ENCODE measurements at places on chromosomes 1 and 21.

- DNase-seq, result no peak
Observed at GRCh38 chr21:29193072-29193471, 62.6 kb downstream of the MAP3K7CL start.

DNA sequence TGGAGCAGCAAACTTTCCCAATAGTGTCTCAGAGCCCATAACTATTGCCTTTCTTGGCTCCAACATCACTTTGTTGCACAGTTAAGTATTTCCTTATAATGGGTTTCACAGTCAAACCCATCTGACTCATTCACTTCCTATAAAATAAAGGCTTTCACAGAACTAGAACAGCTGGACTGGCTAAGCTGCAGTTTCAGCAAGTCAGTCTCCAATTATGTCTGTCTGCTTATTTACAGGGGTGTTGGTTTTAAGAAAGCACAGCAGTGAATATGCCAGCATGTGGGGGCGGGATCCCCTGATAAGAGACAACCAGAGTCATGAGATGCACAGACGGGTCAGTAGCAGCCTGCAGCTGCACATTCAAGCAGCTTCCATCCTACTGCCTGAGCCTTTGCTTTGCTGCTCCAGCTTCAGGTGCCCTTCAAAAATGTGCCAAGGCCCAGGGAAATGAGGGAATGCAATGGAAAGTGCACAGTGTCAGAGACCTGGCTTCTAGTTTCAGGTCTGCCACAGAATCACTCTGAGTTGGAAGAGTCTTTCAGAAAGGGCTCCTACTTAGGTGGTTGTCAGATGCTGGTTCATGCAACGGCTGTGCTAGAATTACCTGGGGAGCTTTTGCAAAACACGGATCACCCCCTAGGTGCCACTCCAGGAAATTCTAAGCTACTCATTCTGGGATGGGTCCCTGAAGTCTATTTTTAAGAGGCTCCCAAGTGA is 24.8 kb downstream of the RNF19B start:
- no peak for DNase-seq

DNA sequence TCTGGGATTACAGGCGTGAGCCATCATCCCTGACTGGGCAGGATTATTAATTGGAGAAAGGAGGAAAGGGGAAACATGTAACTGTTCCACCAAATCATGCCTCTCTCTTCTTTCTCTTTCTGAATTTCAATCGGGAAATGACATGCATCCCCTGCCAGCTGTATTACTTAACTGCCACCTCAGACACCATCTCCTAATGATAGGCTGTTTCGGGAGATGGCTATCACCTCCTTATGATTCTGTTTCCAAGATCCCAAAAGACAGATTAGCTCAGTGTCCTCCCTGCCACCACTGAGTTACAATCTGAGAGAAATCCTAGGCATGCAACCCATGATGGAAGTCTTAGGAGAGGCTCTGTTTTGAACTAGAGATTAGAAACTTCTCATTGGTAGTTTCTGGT is 67.5 kb downstream of the MIS18A start:
- DNase-seq, result no peak

- no peak for DNase-seq
Observed at GRCh38 chr1:40273547-40274166, 15.6 kb downstream of the ZMPSTE24 start.

DNA sequence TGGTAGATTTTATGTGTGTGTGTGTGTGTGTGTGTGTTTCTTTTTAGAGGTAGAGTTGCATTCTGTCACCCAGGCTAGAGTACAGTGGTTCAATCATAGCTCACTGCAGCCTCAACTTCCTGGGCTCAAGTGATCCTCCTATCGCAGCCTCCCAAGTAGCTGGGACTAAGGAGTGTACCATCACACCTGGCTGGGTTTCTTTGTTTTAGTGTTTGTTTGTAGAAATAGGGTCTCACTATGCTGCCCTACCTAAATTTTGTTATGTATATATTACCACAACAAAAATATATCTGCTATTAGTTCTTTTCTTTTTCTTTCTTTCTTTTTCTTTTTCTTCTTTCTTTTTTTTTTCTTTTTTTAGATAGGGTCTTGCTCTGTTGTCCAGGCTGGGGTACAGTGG is 43.1 kb upstream of the CXADR start:
- DNase-seq, result no peak

GRCh38 chr1:212288615-212289014 is 3.4 kb downstream of the PPP2R5A start:
- no peak for DNase-seq

DNA sequence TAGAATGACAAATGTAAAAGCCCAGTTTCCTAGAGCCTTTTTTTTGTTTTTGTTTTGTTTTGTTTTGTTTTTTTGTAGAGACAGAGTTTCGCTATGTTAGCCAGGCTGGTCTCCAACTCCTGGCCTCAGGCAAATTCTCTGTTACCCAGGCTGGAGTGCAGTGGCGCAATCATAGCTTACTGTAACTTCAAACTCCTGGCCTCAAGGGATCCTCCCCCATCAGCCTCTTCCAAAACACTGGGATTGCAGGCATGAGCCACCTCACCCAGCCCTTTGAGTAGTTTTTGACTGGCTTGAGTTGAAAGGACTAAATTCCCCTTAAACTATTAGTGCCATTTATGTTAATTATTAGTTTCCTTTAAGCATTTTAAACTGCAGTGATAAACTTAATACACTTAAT is 28.8 kb upstream of the ZBTB18 start:
- no peak for DNase-seq
